Right lobe of liver (tissue), 6 donors: ENCODE measurements at places on chromosomes 5 and 9. TPM values are rescaled to one million over a fixed set of nuclear protein-coding genes. Genes with fewer than 3 reads are reported as not detected.

DNA sequence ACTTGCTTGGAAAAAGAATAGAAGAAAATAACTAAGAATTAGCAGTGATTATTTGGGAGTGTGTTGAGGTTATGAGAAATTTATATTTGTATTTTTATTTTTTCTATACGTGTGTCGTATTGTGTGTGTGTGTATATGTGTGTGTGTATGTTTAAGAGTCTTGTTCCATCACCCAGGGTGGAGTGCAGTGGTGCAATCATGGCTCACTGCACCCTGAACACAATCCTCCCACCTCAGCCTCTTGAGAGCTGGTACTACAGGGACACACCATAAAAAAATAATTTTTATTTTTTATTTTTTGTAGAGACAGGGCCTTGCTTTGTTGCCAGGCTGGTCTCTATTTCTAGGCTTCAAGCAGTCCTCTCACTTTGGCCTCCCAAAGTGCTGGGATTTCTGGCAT, 643.8 kb downstream of the PDE4D start:
- H3K27me3 ChIP-seq, result no peaks in the 10 kb centered on the region
- H3K4me1 ChIP-seq, result no peaks in the 10 kb centered on the region
- no peaks in the 10 kb centered on the region for H3K36me3 ChIP-seq
- H3K4me3 ChIP-seq, result no peak overlapping the region

- H3K27me3 ChIP-seq, result no peaks in the 10 kb centered on the region
- H3K36me3 ChIP-seq, result no peaks in the 10 kb centered on the region
- DNase-seq, result no peak
- H3K4me3 ChIP-seq, result no peak overlapping the region
- H3K4me1 ChIP-seq, result no peaks in the 10 kb centered on the region
- no peak overlapping the region for H3K27ac ChIP-seq
Observed at GRCh38 chr9:91908293-91908623, 41.8 kb downstream of the ROR2 start.

DNA sequence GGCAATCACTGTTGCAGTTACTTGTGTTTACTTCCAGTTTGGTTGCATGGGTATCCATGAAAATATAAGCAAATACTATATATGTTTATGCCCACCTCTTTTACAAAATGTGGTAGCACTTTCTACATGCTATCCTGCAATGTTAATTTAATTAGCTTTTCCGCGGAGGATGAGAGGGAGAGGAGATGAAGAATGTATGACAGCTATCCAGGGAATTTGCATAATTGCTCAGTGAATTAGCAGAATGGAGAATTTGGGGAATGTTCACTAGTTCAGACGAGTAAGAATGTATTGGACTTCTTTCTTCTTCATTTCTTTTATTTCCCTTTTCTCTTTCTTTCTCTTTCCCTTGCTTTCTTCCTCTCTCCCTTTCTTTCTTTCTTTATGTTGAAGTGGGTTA, 140.7 kb upstream of the SLC28A3 start:
- no peaks in the 10 kb centered on the region for H3K27me3 ChIP-seq
- H3K36me3 ChIP-seq, result no peaks in the 10 kb centered on the region
- H3K27ac ChIP-seq, result no peak overlapping the region
- no peak for DNase-seq
- no peak overlapping the region for H3K4me3 ChIP-seq
- no peaks in the 10 kb centered on the region for H3K4me1 ChIP-seq

DNA sequence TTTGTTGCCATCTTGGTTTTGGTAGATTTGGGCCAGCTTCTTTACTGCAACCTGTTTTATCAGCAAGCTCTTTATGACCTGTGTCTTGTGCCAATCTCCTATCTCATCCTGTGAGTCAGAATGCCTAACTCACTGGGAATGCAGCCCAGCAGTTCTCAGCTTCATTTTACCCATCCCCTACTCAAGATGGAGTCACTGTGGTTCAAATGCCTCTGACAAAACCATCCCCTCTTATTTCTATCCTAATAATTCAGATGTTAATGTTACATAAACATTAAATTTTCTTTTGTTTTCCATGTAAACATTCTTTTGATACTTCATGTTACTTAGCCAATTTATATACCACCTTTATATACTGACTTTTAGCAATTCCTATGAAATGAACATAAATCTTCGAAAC, 746.3 kb downstream of the CDH18 start:
- H3K27ac ChIP-seq, result no peak overlapping the region
- H3K27me3 ChIP-seq, result no peaks in the 10 kb centered on the region
- no peak overlapping the region for H3K4me3 ChIP-seq
- DNase-seq, result no peak
- H3K36me3 ChIP-seq, result no peaks in the 10 kb centered on the region
- H3K4me1 ChIP-seq, result no peaks in the 10 kb centered on the region

DNA sequence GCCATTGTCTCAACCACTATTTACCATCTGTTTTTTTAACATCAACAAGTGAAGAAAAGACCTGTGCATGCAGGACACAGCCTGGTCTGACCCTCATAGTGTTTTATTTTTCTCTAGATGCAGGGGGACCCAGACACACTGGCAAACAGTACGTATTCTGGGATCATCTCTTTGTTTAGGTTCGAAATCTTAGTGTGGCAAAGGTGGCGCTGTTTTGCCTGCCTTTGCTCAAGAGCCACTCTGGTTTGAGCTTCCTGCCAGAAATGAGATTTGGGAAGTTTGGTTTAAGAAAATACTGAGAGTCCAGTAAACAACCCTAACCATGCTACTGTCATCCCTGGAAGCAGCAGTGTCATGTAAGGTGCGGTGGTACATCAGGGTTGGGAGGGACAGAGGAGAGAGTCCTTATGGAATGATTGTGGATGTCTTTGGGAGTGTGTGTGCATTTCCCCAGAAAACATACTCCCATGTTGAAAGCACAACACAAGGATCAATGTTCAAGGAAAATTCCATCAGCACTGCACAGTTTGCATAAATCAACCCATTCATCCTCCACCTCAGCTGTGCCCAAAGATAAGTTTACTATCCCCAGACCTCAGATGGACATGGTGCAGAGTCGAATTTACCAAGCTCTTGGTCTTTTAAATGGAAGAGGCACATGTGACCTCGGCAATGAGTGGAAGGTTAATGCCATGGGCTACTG, 34.0 kb upstream of the FLT4 start:
- H3K27me3 ChIP-seq, result no peaks in the 10 kb centered on the region
- no peaks in the 10 kb centered on the region for H3K4me1 ChIP-seq
- no peaks in the 10 kb centered on the region for H3K36me3 ChIP-seq
- no peak overlapping the region for H3K4me3 ChIP-seq

- H3K4me3 ChIP-seq, result no peak overlapping the region
- H3K27ac ChIP-seq, result no peak overlapping the region
- H3K36me3 ChIP-seq, result no peaks in the 10 kb centered on the region
- DNase-seq, result no peak
Observed at GRCh38 chr9:84755380-84755779, 85.9 kb downstream of the NTRK2 start.

GRCh38 chr5:35478856-35479682, 138.6 kb upstream of the SPEF2 start:
- no peaks in the 10 kb centered on the region for H3K4me1 ChIP-seq
- H3K36me3 ChIP-seq, result no peaks in the 10 kb centered on the region
- H3K27me3 ChIP-seq, result no peaks in the 10 kb centered on the region
- peak overlapping the region; percentile 37 for H3K4me3 ChIP-seq

The FAM221B gene
- total RNA-seq, result not detected

The FBXL7 gene
- total RNA-seq, result 1.3 TPM

The LCN9 gene
- total RNA-seq, result not detected

The GABRP gene
- total RNA-seq, result 0.42 TPM
